ENCODE measurements at places on chromosomes 2 and 18. TPM values are rescaled to one million over a fixed set of nuclear protein-coding genes. Genes with fewer than 3 reads are reported as not detected.

- H3K27me3 ChIP-seq, result no peaks in the 10 kb centered on the region
- DNase-seq, result no peak
- H3K4me1 ChIP-seq, result no peaks in the 10 kb centered on the region
- H3K36me3 ChIP-seq, result no peaks in the 10 kb centered on the region
These were observed 32.9 kb downstream of the EHD3 start for GRCh38 chr2:31266804-31267203.

- H3K36me3 ChIP-seq, result no peaks in the 10 kb centered on the region
- no peak overlapping the region for H3K27ac ChIP-seq
- peak; percentile 53 for DNase-seq
- H3K27me3 ChIP-seq, result no peaks in the 10 kb centered on the region
- peaks cover 39% of the 10 kb centered on the region for H3K4me1 ChIP-seq
These were observed 68.1 kb downstream of the MYOM1 start for GRCh38 chr18:3151399-3152264.

DNA sequence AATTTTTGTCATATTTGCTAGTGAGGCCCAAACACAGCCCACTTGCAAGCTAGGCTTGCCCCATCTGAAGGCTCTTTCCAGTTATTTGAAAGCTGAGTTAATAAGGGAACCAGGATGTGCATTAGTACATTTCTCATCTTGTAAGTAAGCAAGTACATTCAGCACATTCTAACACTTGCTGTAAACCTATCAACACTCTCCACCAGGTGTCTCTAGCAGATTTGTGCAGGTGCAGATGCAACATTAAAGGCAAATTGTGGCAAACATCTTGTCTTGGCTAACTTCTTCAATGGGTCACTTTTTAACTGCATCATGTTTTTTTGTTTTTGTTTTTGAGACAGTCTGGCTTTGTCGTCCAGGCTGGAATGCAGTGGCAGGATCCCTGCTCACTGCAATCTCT, 25.3 kb upstream of the MFSD6 start:
- H3K4me1 ChIP-seq, result peaks cover 20% of the 10 kb centered on the region
- H3K27ac ChIP-seq, result no peak overlapping the region
- H3K4me3 ChIP-seq, result no peak overlapping the region
- no peak for DNase-seq
- H3K36me3 ChIP-seq, result no peaks in the 10 kb centered on the region

DNA sequence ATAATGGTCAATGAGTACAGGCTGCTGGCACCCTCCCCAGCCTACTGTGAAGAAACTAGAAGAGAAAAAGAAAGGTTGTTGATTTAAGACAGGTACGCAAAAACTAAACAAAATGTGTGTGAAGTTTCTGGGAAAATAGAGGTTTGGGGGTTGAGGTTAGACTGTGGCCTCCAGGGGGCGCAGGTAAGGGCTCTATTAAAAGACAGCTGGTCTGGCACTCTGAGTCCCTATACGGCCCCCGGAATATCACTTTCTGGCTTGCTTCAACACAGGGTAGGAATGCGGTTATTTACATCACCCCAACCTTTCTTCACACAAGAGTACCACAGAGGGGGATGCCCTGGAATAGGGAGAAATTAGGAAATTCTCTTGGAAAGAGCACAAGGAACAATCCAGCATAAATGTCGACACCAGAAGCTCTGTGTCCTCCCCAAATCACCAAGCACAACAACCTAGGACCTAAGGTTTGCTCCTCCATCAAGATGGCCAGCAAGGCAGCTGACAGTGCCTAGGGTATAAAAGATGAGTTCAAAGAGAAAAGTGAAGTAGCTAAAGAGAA, 480.8 kb upstream of the KLHL29 start:
- H3K27me3 ChIP-seq, result no peaks in the 10 kb centered on the region
- no peaks in the 10 kb centered on the region for H3K4me1 ChIP-seq
- H3K27ac ChIP-seq, result no peak overlapping the region

The NABP1 gene
- 8.8 TPM for total RNA-seq

Measured in stomach (tissue), 19 donors.